Fibroblast of upper back skin (primary cell): ENCODE measurements at places on chromosomes 7 and 10.

DNA sequence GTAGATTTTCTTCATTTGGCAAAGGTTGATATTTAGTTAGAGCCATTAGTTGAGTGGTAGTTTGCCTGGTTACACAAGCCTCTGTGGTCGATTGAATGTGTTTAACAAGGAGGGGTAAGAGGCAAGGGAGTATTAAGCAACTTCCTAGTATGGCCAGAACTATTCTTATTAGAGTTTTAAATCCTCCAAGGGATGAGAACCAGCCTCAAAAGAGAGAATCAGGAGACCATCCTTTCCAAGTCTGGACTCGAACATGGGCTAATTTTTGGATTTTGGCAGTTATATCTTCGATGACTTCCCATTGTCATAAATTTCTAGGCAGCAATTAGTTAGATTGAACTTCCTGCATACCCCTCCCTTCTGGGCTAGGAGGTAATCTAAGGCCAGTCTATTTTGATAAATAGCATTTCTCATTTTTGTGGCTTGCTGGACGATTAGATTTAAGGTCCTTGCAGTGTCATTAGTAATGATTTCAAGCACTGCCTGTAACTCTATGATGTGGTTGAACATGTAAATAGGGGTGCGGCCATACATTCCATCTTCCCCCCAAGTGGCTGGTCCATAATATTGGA, 219.5 kb upstream of the KCND2 start:
- DNase-seq, result peak; percentile 76

- peak; percentile 37 for DNase-seq
Measured at GRCh38 chr10:45420453-45421192, 46.6 kb downstream of the ALOX5 start.

GRCh38 chr10:70613941-70614340, 11.4 kb upstream of the PRF1 start:
- no peak for DNase-seq

GRCh38 chr10:79258894-79259293, 88.4 kb upstream of the PPIF start:
- no peak for DNase-seq

GRCh38 chr10:11602919-11603523, 8.4 kb downstream of the USP6NL start:
- DNase-seq, result no peak
